ENCODE measurements at places on chromosomes 13 and 19.

DNA sequence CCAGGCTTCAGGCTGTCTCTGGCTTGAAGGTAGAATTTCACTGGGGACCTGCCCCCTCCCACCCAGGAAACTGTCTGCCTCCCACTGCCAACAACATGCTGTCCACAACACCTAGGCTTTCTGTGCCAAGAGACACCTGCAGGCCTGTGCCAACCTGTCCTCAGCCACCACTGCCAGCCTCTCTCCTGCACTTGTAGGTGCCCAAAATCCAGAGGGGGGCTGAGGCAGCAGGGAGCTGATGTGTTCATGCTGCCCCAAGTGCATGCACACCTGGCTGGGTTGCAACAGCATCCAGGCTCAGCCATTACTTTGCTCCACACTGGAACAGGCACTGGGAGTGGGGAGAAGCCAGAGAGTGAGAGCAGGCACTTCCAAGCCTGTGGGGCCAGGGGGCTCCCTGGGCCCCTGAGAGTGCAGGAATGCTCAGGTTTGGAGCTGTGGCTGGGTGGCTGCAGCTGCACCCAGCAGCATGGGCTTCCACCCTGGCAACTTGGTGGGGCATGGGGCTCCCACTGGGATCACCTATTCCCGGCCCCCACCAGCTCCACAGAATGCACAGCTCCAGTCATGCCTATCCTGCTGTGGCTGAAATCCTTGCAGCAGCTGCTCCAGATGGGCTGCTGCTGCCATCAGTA, 218.1 kb upstream of the OBI1 start:
- DNase-seq, result no peak

DNA sequence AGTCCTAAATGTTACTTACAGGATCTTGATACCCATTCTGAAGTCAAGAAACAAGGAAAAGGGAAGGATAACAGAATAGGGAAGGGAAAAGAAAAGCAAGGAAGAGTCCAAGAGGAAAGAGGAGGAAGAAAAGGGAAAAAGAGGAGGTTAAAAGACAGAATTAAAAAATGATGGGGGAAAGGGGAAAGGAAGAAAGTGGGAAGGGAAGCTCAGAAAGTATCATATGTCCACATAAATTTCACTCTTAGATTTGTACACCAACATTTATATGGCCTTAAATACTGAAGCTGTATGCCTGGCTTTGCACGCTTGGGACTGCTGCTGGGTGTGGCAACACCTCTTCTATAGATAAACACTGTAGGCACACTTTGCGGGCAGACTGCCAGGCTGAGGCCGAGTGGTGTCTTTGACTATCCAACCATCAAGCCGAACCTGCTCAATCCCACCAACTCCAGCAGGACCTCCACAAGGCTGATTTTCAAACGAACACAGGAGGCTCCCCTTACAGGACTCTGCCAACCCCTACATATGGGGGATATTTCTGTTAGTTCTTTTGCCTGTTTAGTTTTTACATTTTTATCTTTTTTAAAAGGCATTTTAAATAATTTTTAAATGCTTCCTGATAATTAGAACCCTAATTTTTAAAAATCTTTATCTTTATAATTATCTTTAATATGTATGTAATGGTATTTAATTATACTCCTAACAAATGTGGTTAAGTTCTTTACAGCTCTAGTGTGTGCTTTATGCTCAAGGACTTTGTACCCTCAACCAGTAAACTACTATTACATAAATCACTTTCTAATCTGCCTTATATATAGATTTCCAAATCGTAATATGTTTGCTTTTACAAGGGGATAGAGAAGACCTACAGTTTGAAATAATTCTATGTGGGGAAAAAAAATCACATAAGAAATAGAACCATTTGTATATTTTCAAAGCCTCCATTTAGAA, 154.2 kb downstream of the DIAPH3 start:
- DNase-seq, result no peak

DNA sequence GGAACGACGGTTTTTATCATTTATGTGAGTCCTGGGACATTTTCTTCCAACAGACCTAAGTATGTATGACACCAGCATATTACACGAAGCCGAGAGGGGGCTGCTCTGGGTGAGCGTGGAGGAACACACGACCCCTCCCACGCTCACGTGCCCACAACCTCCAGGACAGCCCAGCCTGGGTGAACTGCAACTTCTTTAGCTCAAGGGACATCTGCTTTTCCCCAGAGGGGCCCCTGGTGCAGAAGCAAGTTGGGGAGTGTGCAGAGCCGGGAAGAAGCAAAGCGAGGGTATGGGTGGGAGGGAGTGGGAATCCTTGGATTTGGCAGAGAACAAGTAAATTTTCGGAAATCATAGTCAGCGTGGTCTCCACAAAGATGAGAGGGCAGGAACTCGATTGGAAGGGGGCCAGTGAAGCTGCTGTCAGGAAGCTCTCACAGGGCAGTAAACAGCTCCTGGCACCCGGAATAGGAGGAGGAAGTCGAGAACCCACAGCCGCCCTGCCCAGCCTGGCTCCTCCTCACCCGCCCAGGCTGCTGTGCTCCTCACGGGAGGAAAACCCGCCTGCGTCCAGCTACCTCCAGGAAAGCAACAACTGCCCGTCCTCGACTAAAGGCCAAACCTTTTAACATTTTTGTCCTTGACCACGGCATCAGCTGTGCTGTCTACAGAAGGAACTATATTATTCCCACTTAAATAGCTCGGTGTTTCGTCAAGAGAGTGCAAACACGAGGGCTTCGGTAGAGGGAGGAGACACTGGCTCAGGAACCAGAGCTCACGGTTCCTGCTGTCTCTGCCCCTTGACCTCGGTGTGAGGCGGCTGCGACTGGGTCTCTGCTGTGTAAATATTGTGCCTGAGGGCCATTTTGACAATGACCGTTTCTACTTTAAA, 17.2 kb upstream of the CFAP97D2 start:
- DNase-seq, result no peak

- no peak for DNase-seq
Observed at GRCh38 chr19:47781590-47782262, 3.2 kb downstream of the SELENOW start.

- no peak for DNase-seq
Observed at GRCh38 chr19:6587093-6587820, 3.7 kb downstream of the CD70 start.

- DNase-seq, result no peak
Observed at GRCh38 chr13:66139250-66139649, 1090.9 kb downstream of the PCDH9 start.

Measured in amniotic epithelial cell (primary cell).